Coronary artery (tissue), 2 donors: ENCODE measurements at places on chromosomes 13 and 19.

- DNase-seq = no peak
Measured at GRCh38 chr13:94090773-94091480, 388.6 kb downstream of the DCT start.

DNA sequence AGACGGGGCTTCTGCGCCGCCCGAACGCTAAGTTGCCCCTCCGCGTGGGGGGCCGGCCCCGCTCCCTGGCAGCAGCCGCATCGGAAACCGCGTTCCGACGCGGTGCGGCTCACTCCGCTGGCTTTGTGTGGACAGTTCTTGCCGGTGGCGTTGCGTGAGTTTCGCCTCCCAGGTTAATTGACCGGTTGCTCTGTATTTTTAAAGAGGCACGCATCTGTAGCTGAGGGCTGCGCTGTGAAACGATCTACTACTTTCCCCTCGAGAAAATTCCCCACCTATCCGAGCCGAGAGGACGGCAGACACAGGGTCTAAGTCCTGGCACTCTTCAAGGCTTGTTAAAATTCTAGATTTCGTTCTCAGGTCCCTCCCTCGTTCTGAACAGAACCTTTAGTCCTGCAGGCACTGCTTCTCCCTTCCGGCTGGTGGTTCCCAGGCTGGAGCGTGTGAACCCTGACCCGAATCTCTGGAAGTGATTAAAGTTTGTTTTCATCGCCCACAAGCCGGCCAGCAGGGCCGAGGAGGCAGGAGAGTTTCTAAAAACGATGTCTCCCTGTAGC lies 933 bp downstream of the ARHGEF7 start:
- DNase-seq = no peak

GRCh38 chr13:112718318-112718717 lies 28.5 kb downstream of the ATP11A start:
- DNase-seq = no peak

- DNase-seq = no peak
Measured at GRCh38 chr13:104837756-104838155, 1697.7 kb downstream of the EFNB2 start.

- DNase-seq = no peak
Measured at GRCh38 chr19:5192568-5192967, 148.0 kb downstream of the PTPRS start.

DNA sequence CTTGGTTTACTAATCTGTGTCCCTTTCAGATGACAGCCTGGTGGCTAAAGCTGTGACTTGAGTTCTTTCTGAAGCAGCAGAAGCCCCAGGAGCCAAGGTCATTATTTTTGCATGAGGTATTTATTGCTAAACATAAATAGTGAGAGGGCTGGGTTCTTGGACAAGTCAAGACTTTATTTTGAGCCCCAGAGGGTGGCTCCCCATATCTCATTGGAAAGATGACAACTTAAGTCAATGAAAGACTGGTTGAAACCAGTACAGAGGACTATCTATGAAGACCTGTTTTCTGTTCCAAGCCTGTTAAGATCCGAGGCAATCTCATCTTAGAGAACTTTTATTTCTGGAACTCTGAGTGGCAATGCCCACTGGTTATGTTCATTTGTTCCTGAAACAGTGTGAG lies 14.4 kb upstream of the ERICH6B start:
- DNase-seq = no peak

DNA sequence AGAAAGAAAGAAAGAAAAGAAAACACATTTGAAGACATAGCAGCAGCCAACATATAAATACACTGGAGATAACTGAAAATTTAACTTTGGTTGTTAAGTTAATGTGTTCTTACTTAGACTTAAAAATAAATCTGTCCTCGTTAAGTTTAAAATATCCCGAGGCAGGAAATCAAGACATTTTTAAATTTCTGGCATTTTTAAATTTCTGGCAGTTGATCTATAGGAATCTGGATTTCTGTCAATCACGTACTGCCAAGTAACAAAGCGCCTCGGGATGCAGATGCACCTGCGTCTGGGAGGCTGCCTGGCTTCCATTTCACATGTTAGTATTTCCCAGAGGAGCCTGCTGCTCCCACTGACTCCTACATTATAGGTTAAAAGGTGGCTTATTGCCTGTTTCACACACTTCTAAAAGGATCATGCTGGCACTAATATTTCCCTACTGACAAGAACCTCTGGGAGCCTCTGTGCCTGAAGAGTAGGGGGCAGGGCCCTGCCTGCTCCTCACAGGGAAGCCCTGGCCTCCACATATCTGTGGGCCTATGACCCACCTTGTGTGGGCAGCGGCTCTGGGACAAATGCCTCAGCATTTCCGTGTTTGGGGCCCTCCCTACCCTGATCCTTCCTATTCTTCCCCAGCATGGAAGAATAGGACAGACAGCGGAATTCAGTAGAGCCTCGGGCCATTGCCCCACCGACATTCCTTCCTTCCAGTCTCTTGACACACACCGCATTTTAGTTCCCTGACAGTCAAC lies 62.8 kb upstream of the ATP12A start:
- DNase-seq = no peak

- no peak for DNase-seq
Measured at GRCh38 chr13:113751491-113751890, 7.5 kb upstream of the TMEM255B start.

- DNase-seq = no peak
Measured at GRCh38 chr13:103898481-103898880, 832.3 kb upstream of the SLC10A2 start.

DNA sequence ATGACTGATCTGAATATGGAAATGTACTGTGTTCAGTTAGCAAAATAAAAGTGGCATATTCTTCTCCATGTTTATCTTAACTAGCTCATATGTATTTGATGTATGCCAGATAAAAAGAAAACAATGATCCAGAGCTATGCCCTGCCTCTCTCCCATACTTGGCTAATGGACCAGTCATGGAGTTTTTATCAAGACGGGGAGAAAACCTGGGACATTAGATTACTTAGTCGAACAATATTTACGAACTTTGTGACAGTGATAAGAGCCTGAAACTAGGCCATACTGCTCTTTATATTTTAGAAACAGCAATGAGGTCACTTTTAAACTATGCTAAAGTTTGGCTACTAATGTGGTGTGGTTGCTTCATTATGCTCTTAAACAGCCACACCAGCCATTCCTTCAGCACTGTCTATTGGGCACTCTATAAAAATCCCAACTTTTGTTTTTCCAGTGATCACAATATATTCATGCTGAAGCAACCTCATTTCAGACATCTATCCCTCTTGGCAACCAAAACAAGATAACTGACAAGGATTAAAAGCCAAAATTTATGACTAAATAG lies 265.0 kb downstream of the FGF14 start:
- no peak for DNase-seq

GRCh38 chr19:47573071-47574026 lies at the start of gene ZNF541:
Gene ZNF541, minus strand, starts transcription at chr19:47573148. Its CDS starts 17,292 bp downstream, at chr19:47555856.
- DNase-seq = no peak

GRCh38 chr13:30158774-30159445 lies 148.4 kb downstream of the KATNAL1 start:
- DNase-seq = no peak

GRCh38 chr13:41284512-41285288 lies 21.3 kb upstream of the MTRF1 start:
- no peak for DNase-seq

GRCh38 chr13:71477735-71478134 lies 389.3 kb downstream of the DACH1 start:
- no peak for DNase-seq

DNA sequence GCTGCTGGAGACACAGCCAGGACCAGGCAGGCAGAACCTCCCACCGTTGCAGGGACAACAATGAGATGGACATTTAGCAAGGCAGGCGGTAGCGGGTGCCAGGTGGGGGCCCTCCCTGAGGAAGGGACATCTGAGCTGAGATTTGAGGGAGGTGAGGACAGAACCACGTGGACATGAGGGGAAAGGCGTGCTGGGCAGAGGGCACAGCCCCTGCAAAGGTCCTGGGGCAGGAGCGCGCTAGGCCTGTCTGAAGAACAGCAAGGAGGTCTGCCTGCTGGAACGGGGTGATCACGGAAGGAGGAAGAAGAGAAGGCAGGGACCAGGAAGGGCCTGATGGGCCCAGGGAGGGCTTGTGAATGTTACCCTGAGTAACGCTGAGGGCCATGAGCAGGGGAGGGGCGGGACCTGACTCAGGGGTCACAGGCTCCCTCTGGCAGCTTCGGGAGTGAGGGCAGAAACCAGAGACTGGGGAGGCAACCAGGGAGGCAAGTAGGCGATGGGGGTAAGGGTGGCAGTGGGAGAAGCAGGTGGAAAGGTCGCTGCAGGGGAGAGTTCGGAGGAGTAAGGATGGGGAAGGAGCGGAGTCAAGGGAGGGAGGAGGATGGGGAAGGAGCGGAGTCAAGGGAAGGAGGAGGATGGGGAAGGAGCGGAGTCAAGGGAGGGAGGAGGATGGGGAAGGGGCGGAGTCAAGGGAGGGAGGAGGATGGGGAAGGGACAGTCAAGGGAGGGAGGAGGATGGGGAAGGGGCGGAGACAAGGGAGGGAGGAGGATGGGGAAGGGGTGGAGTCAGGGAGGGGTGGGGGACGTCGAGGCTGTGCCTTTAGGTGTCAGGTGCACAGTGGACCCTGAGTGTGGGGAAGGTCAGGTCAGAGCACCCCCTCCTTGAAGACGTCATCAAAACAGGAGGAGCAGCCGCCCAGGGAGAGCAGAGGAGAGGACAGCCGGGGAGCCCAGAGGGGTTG lies 15.7 kb upstream of the B3GNT3 start:
- no peak for DNase-seq

- DNase-seq = no peak
Measured at GRCh38 chr13:87907202-87907601, 236.0 kb downstream of the SLITRK5 start.

- no peak for DNase-seq
Measured at GRCh38 chr19:49690079-49690655, 749 bp upstream of the CPT1C start.

DNA sequence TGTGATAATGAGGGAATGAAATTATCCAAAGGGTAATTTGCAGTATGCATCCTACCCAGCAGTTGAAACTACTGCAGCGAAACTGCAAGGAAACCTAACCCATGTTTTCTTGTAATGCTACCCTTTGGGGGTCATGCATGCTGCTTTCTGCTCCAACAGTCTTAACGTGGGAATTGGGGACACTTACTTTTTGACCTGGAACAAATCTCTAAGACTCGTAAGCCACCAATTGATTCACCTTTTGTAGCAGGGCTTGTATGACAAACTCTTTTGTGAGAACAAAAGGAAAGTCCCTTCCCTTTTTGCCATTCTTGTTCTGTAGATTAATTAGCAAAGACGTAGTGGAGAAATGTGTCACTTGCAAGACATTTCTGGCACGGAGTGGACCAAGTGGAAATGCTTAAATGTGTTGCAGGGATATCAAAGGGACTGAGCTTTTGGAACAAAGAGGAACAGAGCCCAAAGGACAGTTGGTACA lies 27.4 kb downstream of the LRCH1 start:
- no peak for DNase-seq

DNA sequence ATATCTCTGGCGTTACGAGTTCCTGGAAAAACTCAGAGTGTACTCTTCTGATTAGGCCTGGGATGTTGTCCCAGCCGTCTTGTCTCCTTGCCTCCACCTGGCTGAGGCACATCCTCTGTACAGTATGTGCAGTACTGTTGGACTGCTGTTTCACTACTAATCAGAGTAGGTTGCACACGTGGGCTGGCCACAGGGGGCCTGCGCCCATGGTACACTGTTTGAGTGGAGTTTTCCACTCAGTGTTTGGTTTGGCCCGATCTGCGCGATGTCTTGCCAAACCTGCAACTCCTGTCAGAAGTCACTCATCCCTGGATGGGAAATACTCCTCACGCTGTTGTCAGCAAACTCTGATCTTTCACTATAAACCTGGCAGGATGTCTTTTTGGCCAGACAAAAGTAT lies 189.6 kb upstream of the CSNK1A1L start:
- DNase-seq = no peak

DNA sequence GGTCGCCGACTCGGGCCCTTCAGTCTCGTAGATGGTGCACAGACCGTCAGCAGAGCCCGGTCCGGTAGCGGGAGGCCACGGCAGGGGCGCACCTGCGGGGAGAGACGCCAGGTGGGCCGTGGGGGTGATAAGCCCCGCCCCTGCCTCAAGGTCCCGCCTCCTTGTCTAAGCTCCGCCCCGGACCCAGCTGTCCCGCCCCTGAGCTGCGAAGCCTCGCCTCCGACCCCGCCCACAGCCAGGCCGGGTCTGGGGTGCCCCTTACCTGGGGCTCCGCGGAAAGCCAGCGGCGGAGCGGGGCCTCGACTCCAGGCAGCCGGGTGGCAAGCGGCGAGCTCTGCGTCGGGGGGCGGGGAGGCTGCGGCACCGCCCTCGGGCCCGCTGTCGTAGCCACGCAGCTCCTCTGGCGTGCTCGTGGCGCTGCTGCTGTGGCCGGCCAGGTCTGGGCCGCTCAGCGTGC lies 4.7 kb downstream of the PRR36 start:
- DNase-seq = no peak

DNA sequence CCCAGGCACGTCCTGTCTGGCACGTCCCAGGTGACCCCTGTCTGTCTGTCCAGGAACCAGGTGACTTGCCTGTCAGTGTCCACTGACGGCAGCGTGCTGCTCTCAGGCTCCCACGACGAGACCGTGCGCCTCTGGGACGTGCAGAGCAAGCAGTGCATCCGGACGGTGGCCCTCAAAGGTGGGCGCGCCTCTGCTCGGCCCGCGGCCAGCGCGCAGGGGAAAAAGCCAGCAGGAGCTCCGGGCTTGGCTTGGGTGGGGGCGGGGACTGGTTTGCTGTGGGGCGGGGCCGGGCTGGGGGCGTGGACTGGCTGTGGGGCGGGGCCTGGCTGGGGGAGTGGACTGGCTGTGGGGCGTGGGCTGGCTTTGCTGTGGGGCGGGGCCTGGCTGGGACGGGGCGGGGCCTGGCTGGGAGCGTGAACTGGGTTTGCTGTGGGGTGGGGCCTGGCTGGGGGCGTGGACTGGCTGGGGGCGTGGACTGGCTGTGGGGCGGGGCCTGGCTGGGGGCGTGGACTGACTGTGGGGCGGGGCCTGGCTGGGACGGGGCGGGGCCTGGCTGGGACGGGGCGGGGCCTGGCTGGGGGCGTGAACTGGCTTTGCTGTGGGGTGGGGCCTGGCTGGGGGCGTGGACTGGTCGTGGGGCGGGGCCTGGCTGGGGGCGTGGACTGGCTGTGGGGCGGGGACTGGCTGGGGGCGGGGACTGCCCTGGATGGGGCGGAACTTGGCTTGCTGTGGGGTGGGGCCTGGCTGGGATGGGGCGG lies 7.2 kb downstream of the WDR18 start:
- DNase-seq = no peak

DNA sequence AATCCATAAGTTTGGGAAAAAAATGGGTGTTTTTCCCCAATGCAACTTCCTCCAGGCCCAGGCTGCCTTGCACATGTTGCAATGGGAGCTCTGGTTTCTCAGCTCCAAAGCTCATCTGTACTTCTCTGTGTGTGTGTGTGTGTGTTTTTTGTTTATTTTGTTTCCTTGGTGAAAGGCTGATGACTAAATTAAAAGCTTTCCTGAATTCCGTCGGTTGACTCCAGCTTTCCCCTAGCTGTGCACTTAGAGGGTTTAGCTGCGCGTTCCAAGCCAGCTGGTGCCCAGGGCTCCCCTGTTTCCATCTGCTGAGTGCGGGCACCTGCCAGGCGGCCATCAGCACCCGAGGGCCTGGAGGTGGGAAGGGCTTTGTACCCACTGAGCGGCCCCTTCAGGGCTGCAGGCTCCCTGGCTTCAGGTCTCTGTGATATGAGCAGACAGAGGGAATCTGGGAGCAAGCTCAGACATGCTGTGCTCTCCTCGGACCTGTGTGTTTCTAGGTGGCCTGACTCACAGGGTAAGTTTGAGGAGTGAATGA lies 129.1 kb upstream of the SOX1 start:
- no peak for DNase-seq

GRCh38 chr13:76759877-76760276 lies 126.3 kb downstream of the KCTD12 start:
- no peak for DNase-seq
